Suppressor macrophage treated with lipopolysaccharide for 1 hour (primary cell): ENCODE measurements at places on chromosomes 16 and 17.

- peak; percentile 89 for DNase-seq
Measured at GRCh38 chr16:47143677-47144558, at the start of gene NETO2. Gene NETO2 (minus strand): TSS chr16:47143945. CDS start chr16:47143612, 333 bp downstream.

DNA sequence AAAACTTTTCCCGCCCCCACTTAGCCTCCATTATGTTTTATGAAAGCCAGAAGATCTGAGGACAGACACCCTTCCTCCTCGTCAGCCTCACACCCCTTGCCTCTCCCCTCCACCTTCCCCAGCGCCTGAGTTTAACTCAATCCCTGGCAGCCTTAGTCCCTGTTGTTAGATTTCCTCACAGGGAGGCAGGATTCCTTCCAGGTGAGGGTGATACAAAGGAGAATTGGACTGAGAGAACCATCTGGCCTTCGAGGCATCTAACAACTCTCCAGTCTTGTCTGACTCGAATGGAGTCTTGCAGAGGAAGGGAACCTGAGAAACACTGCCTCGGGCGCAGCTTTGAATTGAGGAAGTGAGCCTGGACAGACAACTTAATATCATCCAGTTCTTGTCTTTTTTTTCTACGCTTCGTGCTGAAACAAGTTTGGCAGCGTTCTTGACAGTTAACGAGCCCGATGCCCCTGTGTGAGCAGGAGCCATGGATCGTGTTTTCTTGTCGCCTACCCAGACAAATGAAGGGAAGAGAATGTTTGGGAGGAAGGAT is 1.3 kb upstream of the ZNF768 start:
- DNase-seq = peak; percentile 70

DNA sequence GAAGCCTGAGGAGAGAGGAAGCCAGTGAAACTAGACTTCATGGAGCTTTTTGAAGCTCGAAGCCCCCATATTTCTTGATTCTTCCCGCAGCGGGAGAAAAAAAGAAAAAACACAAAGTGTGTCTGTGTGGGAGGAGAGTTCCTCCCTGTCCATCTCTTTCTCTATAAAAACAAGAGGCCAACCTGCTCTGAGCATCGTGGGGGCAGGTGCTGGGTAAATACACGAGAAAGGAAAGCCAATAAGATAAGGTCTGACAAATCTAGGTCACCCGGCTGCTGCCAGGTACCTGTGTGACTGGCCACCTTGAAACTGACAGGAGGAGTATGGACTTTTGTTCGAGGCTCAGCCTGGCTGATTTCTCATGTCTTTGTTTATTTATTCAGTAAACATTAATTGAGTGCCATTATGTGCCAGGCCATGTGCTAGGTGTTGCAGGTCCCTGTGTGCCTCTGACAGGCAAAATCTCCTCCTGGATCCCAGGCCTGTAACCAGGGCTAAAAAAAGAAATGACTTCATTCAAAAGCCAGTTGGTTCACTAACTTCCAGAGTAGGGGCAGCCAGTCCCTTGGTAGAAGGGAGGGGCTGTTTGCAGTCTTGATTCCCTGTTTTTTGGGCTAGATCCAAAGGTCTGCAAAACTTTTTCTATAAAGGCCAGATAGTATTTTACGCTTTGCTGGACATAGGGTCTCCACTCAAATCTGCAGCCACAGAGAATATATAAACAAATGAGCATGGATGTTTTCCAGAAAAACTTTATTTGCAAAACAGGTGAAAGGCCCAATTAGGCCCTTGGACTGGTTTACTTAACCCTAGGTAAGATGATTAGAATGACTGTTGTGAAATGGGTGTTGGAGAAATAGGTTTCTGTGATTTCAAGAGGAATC is 35.6 kb downstream of the YPEL2 start:
- DNase-seq = peak; percentile 33

DNA sequence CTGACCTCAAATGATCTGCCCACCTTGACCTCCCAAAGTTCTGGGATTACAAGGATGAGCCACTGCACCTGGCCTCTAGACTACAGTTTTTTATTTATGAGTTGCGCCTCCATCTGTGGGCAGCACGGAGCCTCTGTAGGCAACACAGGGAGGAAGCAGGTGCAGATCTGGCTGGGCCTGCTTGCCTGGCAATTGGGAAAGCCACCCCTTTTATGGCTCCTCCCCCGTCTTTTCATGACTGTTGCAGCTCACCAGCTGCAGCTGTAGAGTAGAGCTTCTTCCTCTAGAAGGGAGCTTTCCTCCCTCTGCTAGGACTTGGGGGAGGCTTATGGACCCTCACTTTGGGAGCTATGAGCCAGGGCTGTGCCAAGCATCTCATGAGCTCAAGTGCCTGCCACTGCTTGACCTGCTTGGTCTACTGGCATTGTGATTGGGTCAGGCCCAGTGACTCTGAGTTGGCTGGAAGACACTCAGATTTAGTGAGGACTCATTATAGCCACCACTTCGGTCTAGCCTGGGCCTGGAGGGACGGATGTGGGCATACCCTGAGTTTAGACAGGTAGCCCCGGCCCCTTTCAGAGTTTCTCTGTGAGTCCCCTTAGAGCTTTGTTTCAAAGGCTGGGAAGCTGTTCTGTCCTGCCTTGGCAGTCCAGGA is 6.9 kb upstream of the SLC7A6 start:
- peak; percentile 48 for DNase-seq

- no peak for DNase-seq
Measured at GRCh38 chr16:28175715-28176114, 36.0 kb downstream of the XPO6 start.
